ENCODE measurements at places on chromosomes 6 and 20. TPM values are rescaled to one million over a fixed set of nuclear protein-coding genes. Genes with fewer than 3 reads are reported as not detected.

GRCh38 chr6:170019818-170020583, 268.6 kb downstream of the ERMARD start:
- DNase-seq = no peak

Gene HLA-DOB
- not detected for total RNA-seq

DNA sequence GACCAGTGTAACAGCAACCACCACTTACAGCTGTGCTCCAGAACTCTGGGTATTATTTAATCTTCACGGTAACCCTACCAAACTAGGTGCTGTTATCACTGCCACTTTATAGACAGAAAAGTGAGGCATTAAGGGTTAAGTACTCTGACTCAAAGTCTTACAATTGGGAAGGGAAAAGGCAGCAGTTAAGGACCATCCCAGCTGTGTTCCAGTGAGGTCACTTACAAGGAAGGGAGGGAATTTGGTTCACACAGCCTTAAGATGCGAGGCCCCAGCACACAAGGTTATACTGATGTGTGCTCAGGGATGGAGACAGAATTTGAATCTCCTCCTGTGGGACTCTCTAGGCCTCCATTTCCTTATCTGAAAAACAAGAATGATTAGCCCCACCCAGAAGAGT, 46.7 kb downstream of the TRERF1 start:
- no peak for DNase-seq

Gene HLA-DMA
- total RNA-seq = 15.1 TPM

GRCh38 chr6:7136859-7137334, 29.1 kb downstream of the RREB1 start:
- DNase-seq = peak; percentile 46

Gene EEF1E1
- total RNA-seq = 97.2 TPM

Gene TRIM15
- total RNA-seq = 0.48 TPM

Gene TFAP2A
- total RNA-seq = 0.10 TPM

GRCh38 chr6:167552961-167553735, 228.3 kb downstream of the TTLL2 start:
- no peak for DNase-seq

Gene RCAN2
- total RNA-seq = 8.1 TPM

Gene SNAI1
- total RNA-seq = 6.5 TPM

DNA sequence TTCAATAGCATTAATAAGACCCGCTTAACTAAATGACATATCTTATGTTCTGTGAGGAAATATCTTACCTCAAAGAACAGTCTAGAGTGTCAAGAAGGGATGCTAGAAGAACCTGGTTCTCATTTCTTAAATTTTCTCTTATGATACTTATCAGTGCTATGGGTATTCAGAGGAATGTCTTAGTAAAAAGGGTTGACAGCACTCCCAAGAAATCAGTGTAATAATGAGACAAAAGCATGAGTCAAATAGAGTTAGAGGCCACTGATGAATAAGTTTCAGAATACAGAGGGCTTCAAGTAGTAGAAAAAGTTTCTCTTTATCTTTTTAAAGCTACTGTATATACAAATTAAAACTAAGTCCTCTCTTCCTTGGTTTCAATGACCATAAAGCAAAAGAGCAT, 242.8 kb downstream of the GJA1 start:
- no peak for DNase-seq

- DNase-seq = no peak
Measured at GRCh38 chr20:10539818-10540553, 104.9 kb downstream of the SLX4IP start.

DNA sequence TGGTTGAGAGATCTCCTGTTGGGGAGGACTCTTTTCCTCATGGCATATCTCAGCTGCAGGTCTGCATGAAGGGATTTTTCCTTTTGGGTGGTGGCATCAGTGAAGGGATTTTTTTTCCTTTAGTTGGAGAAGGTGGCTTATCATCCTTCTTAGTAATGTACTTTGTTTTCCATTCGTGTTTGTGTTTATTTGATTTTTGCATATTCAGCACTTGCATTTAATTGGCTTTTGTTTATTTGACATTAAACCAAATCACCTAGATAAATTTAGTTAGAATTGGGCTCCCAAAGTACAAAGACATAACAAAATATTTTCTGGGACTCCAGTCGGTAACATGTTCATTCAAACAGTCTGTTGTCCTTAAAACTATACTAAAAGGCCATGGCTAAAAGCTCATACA, 56.2 kb upstream of the MANEA start:
- DNase-seq = no peak

DNA sequence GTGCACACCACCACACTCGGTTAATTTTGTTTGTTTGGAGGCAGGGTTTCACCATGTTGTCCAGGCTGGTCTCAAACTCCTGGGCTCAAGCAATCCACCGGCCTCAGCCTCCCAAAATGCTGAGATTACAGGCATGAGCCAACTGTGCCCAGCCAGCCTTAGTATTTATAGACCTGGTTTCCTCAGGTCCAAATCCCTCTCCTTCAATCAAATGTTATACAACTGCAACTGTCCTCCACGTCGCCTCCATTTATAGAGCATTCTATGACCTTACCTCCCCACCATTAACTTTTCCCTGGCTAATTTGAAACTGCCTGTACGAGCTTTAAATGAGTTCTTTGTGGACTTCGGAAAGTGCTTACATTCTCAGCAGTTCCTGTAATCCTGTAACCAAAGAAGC, 39.3 kb upstream of the IPCEF1 start:
- no peak for DNase-seq
